ENCODE measurements at places on chromosomes 7 and 10.

- no peak for DNase-seq
Observed at GRCh38 chr10:24360282-24361127, 151.6 kb downstream of the KIAA1217 start.

GRCh38 chr7:149633976-149634945 is 136.7 kb upstream of the ZNF746 start:
- no peak for DNase-seq

GRCh38 chr7:146397141-146397540 is 280.5 kb downstream of the CNTNAP2 start:
- DNase-seq: no peak

DNA sequence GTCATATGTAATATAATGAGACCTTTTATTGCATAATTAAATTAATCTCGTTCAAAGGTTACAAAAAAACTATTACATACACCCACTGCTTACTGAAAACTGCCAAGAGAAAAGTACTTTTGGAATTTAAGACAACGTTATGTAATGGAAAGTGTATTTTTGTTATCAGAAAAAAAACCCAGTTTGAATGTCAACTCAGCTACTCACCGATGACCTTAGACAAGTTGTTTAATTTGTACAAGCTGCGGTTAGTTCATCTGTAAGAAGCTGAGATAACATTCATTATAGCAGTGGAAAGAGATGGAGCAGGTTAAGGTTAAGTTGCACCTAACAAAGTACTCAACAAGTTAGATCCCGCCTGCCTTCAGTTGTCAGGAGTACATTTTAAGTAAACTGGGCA is 1.1 kb downstream of the PSMA2 start:
- DNase-seq: no peak

GRCh38 chr7:142785841-142786250 is 15.1 kb downstream of the PRSS2 start:
- no peak for DNase-seq

GRCh38 chr10:69516316-69516715 is 56.9 kb downstream of the NEUROG3 start:
- no peak for DNase-seq

DNA sequence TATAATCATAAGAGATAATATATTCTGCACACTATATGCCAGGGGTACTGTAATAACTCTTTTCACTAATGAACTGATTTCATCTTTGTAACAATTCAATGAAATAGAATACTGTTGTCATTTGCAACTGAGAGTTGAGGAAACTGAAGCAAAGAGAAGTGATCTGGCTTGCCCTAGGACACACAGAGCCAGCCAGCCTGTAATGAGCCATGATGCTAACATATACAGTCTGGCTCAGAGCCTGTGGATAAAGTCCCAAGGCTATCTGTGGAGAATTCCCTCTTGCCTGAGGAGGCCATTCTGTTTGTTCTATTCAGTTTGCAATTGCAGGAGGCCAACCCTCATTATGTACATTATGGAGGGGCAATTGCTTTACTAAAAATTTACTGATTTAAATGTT is 241.3 kb downstream of the CXCL12 start:
- no peak for DNase-seq

GRCh38 chr10:94785211-94785610 is 22.7 kb downstream of the CYP2C19 start:
- no peak for DNase-seq

- no peak for DNase-seq
Observed at GRCh38 chr10:103877861-103878260, 22.5 kb upstream of the SH3PXD2A start.

DNA sequence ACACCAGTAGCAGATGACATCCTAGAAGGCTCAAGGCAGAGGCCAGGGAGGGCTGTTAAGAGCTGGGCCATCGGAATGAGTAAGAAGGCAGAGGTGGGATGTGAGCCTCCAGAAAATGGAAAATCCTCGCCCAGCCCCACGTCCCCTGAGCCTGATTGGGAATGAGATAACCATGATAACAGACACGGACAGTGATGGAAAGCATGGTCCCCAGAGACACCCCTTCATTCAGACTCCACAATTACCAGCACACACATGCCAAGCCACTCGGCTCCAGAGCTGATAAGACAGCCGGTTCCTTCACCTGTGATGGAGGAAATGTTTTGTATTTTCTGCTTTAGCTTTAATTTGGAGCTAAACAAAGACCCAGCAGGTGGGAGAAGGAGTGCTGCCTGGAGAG is 106.0 kb downstream of the GRID1 start:
- DNase-seq: no peak

DNA sequence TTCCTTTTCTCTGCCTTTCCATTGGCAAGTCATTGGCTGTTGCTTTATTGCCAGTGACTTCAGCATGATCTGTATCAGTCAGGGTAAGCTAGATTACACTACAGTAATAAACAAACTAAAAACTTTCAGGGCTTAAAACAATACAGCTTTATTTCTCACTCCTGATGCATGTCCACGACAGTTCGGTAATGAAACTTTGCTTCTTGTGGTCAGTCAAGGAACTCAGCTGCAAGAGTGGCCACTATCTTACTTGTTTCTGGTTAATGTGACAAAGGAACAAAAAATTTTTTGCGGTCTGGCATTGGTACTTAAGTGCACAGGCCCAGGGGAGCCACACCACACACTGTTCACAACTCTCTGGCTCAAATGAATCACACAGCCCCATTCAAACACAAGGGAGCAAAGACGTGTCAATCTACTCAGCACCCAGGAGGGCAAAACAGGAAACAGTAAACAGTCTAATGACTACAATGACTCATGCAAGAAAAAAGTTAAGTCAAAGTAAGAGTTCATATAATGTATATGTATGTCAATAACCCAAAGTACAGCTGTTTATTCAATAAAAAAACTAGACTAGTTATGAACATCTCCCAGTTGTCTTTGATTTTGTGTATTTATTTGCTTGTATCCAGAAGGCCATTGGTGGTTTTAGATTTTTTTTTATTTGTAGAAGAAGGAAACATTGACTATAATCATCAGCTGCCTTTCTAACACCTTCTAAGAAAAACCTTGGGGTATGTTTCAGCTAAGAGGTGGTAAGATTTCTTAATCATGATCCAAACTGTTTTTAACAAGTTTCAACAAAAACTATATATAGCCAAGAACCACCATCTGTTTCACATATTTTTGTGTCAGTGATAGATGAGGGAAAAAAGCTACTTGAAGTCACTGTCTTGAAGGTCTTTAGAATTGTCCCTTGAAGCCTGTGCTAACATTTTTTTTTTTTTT is 134.4 kb upstream of the FAM3C start:
- DNase-seq: no peak

DNA sequence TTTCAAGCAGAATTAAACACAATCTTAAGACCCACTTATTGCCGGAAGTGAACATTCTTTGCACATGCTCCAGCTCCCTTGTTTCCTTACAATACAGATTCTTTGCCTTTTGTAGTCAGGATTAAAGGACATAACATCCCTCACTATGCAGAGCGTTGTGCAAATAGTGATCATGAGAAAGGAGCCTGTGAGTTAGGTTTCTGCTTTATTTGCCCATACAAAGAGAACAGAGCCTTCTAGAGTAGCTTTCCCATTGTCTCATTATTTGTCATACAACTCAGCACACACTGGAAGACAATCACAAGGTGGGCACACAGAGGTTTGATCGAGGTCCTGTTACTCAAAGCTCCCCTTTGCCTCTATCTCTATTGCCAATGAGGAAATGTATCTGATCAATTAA is 48.2 kb upstream of the WDR11 start:
- no peak for DNase-seq

GRCh38 chr10:31528831-31529230 is 209.8 kb downstream of the ZEB1 start:
- no peak for DNase-seq

Measured in chondrocyte (in vitro differentiated cells).